ENCODE measurements at places on chromosomes 13 and 19.

DNA sequence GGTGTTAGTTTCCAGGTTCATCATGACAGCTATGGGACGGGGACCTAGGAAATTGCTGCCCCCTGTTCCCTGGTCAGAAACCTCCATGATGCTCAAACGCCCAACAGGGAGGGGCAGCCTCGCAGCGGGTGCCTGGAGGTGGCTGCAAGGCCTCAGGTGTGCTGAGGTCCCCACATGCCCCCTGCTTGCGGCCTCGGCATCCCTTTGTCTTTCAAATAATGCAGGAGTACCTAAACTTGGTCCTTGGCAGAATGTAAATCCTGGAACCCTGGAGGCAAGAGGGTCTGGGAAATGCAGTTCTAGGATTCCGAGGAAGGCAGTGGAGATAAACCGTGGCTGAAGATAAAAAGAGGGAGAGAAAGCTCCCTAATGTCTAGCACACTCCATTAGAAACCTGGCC is 52.4 kb downstream of the SKA3 start:
- no peak for DNase-seq

- DNase-seq: no peak
Measured at GRCh38 chr13:70736622-70737317, 628.5 kb upstream of the KLHL1 start.

DNA sequence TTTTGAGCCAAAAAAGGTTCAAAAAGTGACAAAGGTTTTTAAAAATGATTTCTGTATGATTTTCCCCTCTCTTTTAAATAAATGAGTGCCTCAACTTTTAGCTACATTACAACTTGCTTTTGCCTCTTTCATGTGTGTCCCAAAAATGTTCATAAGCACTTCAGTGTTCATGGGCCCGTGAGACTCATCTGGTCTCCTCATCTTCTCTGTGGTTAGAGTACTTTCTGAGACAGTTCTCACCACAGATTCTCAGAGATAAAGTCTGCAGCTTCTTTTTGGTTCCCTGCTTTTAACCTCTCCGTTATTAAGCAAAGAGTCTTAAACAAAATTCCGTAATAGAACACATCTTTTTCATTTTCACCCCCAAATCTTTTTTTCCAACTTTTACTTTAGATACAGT is 156.9 kb downstream of the DLEU7 start:
- DNase-seq: no peak

GRCh38 chr19:13885826-13886365 is 9.0 kb downstream of the NANOS3 start:
- DNase-seq: no peak

DNA sequence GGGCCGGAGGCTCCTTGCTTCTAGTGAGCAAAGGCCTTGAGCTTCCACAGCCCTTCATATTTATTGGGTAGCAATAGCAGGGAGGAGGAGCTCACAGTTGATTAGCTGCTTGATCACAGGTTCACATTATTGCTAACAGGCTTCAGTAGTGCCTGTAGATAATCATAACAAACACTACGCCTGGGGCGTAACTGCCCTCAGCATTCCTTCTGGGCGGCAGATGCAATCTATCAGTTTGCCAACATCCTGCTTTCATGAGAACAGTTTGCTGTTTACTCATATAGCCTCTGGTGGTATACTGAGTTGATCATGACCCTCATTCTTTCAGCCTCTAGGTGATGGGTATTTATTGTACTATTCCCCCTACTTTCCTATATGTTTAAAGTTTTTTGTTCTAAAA is 149.4 kb downstream of the B3GLCT start:
- DNase-seq: no peak

DNA sequence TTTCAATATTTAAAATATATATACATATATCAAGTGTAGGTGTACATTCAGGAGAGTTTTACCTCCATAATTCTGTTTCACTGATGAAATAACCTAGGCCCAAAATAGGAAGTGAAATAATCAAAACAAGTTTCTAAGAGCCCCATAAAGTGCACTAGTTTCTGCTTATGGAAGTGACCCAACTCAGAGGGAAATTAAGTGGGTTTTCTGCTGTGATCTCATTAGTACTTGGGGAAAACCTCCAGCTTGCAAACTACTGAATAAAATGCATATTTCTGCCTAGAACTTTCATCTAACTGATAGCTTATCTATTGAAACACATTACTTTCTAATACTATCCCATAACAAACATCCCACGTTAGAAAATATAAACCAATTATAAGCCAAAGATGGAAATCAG is 45.4 kb upstream of the MIR17HG start:
- DNase-seq: no peak

- no peak for DNase-seq
Measured at GRCh38 chr13:45194081-45194939, 6.5 kb downstream of the KCTD4 start.

- DNase-seq: no peak
Measured at GRCh38 chr13:26605845-26606244, 48.4 kb downstream of the WASF3 start.

GRCh38 chr13:109745702-109746101 is 40.7 kb downstream of the IRS2 start:
- DNase-seq: no peak

- no peak for DNase-seq
Measured at GRCh38 chr19:49331616-49332055, 3.6 kb upstream of the CD37 start.

DNA sequence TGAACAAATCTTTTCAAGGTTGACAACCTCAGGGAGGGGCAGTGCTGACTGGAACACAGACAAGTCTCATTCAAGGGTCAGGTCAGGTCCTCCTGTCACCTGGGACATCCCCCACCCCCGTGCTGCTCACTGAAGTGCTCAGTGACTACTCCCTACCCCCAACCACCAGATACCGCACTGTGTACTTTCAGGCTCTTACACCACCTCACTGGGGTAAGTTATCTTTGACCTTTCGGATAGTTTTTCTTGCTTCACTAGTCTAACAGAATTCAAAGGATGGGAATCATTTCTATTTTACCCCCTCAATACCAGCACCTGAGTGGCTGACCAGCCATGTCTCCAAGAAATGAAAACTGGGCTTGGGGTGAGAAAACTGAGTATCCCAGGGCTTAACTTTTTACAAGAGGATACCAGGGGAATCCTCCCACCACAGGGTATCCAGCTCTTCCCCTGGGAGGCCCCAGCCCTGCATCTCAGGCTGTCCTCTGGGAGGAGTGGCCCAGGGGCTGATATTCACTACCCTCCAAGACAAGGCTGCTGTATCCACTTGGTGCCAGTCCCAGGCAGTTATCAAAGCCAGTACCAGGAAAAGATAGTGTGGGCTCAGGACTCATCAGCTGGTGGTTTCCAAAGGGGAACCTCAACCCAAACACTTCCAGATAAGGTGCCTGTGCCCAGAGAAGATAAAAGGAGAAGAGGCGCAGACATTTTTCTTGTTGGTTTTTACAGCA is 2.1 kb downstream of the ZNF563 start:
- DNase-seq: peak; percentile 27

- no peak for DNase-seq
Measured at GRCh38 chr19:16051254-16052025, 24.9 kb upstream of the TPM4 start.

GRCh38 chr13:62210951-62211350 is 795.3 kb upstream of the PCDH20 start:
- DNase-seq: no peak

GRCh38 chr13:34465423-34465922 is 476.6 kb upstream of the NBEA start:
- DNase-seq: no peak

DNA sequence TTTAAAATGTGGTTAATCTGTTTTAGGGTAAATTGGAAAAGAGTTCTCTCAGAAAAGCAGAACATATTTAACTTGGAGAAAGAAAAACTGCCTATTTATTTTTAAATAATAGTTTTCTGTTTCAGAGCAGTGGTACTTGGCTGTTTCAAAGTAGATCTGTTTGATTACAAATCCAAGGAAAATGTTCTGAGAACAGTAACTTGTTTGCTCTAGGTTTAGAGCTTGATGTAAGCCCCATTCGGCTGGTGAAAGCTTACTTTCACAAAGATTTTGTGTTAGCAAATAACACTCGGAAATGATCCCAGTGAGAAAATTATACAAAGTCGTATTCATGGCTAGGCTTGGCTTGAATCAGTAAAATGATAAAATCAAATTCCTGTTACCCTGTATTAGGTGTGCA is 395.8 kb upstream of the GPC6 start:
- DNase-seq: no peak

DNA sequence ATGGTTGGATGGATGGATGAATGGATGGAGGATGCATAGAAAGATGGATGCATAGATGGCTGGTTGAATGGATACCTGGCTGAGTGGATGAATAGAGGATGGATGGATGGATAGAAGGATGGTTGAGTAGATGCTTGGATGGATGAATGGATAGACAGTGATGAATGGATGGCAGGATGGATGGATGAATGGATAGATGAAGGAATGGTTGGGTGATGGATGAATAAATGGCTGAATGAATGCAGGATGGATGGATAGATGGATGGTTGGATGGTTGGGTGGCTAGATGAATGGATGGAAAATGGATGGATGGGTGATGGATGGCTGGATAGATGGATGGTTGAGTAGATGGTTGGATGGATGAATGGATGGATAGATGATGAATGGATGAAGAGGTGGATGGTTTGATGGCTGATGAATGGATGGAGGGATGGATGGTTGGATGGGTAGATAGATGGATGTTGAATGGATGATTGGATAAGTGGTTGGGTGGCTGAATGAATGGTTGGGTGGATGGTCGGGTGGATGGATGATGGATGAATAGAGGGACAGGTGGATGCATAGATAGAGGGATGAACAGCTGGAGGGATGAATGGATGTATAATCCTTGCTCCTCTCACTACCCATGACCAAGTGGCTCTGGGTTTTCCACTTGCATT is 3.6 kb upstream of the SULT2B1 start:
- no peak for DNase-seq

DNA sequence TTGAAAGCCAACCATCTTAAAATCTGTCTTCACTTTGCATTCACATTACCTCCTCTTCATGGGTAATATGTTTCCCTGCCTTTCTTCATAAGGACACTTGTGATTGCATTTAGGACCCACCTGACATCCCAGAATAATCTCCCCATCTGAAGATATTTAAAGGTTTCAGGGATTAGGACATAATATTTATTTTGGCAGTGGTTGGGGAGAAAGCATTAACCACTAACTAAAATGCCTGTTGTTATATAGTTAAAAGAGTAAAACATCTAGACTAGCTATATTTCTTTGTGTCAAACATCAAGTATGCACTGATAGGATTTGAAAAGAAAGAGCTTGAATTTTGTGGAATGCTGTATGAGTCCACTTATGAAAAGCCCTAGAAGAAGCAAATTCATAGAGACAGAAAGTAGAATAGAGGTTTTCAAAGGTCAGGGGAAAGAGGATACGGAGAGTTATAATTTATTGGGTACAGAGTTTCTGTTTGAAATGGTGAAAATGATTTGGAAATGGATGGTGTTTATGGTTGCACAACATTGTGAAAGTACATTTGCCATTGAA is 457.7 kb upstream of the SPRY2 start:
- DNase-seq: no peak
